ENCODE measurements at places on chromosomes 2 and 18.

- no peak for DNase-seq
Observed at GRCh38 chr2:172962082-172962481, 113.6 kb upstream of the MAP3K20 start.

GRCh38 chr2:174771136-174771535 is 6.9 kb upstream of the CHRNA1 start:
- no peak for DNase-seq

- DNase-seq = no peak
Observed at GRCh38 chr2:42168459-42169099, 574 bp upstream of the EML4 start.

GRCh38 chr2:62505109-62505749 is 766 bp downstream of the TMEM17 start:
- DNase-seq = no peak

GRCh38 chr2:132593171-132593570 is 76.8 kb downstream of the LYPD1 start:
- no peak for DNase-seq

DNA sequence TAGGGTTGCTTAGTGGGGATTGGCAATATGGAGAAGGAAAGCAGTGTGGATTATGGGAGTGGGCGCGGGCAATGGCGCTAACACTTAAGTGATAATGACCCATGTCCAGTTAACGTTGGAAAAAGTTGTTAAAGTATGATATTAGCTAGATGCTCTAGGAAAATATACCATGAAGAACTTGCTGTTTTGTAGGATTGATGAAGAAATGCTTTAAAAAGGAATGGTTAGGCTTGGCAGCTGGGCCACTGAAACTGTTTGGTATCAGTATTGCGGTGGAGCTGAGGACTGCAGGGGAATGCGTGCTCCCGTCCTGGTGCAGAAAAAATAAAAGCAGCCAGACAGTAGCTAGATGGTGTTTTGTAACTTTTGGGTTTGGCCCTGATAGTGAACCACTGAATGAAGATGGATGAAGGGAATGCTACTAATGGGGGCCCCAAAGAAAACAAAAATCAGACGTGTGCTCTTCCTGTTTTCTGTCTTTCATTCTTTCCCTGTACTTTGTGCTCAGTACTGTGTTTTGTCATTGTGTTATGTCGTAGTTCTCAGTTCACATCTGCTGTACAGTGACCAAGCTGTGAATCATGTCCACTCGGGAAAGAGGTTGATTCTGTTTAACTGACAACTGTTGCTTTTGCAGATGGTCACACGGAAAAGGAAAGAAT is 999 bp downstream of the INSIG2 start:
- no peak for DNase-seq

- DNase-seq = no peak
Observed at GRCh38 chr2:171482308-171482707, 40.0 kb upstream of the CYBRD1 start.

DNA sequence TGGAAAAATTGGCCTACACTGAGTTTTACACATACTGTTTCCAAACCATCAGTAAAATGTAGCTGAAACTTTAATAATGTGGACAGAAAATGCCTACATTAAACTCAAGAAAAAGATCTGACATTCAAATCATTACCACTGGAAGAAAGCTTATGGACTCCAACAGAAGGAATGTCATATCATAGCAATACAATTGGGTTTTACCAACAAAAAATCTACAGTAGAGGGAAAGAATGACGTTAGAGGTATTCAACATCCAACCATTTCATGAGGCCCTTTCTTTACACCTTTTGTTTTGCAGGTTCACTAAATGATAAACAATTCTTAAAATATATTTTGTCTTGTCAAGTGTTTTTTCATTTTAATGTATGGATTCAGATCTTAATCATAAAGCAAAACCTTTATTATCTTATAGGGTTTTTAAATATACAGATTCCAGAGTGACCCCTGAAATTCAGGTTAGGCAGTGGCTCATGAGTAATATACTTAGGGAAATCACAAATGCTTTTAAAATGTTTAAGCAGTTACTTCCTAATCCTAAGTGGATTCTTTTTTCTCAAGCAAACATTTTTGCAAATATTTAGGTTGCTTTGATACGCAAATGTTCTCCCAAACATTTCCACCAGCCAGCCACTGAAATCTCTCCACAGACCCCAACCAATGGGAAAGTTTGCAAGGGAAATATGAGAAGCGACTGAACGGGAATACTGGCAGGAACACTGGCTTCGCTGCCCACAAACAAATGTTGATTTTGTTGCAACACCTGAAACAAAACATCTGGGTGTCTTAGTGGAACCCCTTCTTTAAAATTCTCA is 168.7 kb downstream of the TCF4 start:
- DNase-seq = no peak

DNA sequence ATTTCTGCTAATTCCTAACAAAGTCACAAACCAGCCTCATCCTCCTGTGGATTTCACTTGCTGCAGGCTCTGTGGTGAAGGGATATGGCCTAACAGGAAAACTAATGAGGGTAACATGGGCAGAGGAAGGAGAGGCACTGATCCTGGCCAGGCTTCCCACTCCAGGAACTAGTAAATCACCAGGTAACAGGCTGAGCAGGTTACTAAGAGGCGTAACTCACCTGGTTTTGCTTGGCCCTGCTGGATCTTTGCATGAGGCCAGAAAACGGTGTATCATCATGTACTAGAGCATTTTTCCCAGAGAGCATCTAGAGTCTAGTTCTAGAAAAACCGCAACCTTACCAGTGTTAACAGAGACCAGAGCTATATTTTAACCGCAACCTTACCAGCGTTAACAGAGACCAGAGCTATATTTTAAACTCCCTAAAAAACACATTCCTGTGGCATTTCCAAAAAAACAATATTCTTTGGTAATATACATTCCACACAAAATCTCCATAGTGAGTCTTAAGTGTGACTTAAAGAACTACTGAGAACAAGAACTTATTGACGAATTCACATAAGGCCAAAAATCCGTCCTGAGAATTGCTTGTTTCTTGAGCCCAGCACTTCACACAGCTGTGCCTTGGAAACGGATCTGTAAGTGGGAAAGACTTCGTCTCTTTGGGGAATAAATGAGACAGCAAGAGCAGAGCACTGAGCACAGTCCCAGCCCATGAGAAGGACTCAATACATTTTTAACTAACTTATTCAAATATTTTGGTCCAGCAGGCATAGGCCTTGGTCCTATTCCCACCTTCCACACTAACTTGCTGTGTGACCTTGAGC is 43.4 kb downstream of the DPP4 start:
- no peak for DNase-seq

DNA sequence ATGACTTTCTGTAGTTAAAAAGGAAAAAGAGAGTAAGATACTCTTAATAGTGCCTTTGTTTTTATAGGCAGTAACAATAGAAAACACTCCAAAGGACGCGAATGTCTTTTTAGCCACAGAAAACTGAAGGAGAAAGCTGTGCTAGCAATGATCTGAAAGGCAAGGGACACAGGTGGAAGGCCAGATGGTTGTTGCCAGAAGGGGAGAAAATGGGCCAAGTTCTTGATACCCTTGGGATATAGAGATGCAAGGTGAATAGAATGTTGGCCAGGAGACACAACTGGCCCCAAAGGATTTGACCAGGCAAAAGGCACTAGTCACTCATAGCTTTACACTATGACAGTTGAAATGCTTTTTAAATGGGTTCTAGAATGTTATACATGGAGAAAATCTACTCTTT is 180.0 kb downstream of the NRXN1 start:
- DNase-seq = no peak

DNA sequence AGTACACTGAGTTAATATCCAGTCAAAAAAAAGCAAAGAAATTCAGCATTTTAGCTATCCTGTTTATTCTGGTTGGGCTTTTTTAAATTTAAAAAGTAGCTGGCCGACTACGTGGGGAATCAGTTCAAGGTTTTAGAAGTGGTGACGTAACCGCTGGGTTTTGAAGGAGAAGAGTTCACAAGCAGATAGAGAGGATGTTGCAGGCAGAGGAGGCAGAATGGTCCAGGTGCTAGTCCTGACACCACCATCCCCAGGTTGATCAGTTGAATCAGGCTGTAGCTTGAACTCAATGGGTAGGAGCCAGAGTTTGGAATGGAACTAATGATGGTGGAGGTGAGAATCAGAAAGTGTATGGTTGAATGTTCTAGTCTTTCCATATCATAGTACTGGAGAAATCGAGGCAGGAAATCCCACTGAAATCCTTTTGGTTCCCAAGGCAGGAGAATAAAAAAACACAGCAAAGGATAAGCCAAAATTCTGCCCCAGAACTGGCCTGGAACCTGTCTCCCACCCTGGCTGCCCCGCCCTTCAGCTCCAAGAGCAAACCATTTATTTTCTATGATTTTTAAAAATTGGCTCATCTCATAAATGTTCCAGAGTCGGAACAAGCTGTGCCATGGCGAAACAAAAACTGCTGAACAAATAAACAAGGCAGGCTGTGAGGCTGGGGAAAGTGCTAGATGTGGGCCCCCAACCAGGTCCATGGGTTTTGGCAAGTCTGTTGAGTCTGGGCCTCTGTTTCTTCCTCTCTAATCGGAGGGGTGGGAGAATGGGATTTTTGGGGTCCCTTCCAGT is 44.0 kb downstream of the SLC4A1AP start:
- no peak for DNase-seq

DNA sequence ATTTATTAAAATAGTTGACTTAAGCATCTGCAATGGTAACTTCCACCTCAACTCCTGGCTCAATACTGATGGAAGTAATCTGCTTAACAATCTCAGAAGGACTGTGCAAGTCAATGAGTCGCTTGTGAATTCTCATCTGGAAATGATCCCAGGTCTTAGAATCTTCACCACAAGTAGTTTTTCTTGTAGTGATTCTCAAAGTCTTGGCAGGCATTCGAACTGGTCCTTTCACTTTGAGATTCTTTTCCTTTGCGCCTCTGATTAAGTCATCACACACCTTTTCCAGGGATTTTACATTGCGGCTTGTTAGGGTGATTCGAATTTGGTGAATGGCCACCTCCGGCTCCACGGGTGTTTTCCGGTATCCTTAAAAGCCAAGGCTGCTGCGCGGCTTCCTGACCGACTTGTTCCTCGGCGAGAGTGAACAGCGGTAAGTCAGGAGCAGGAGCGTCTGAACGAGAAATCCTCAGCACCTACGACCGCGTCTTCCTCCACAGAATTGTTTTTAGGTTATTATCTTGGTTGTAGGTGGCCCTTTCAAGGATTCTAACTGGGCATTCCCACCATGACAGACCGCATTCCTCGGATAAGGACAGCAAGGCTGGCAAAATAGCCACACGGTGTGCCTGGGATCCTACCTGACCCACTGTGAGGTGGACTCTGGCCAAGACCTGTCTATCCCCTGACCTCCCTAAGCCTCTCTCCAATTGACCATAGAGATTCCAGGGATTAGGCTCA is 23.8 kb upstream of the SLC20A1 start:
- no peak for DNase-seq

GRCh38 chr2:69764286-69765095 is 22.6 kb downstream of the ANXA4 start:
- DNase-seq = no peak

- DNase-seq = no peak
Observed at GRCh38 chr2:190267302-190267701, 52.3 kb downstream of the HIBCH start.

- DNase-seq = no peak
Observed at GRCh38 chr2:42342795-42343241, 18.2 kb downstream of the COX7A2L start.

GRCh38 chr2:213227458-213227857 is 56.8 kb upstream of the SPAG16 start:
- DNase-seq = no peak

GRCh38 chr2:117815946-117816345 is 1.5 kb downstream of the DDX18 start:
- DNase-seq = no peak

- no peak for DNase-seq
Observed at GRCh38 chr2:20560011-20560410, 90.9 kb downstream of the HS1BP3 start.

GRCh38 chr2:70895249-70895648 is 40.5 kb upstream of the ATP6V1B1 start:
- no peak for DNase-seq

DNA sequence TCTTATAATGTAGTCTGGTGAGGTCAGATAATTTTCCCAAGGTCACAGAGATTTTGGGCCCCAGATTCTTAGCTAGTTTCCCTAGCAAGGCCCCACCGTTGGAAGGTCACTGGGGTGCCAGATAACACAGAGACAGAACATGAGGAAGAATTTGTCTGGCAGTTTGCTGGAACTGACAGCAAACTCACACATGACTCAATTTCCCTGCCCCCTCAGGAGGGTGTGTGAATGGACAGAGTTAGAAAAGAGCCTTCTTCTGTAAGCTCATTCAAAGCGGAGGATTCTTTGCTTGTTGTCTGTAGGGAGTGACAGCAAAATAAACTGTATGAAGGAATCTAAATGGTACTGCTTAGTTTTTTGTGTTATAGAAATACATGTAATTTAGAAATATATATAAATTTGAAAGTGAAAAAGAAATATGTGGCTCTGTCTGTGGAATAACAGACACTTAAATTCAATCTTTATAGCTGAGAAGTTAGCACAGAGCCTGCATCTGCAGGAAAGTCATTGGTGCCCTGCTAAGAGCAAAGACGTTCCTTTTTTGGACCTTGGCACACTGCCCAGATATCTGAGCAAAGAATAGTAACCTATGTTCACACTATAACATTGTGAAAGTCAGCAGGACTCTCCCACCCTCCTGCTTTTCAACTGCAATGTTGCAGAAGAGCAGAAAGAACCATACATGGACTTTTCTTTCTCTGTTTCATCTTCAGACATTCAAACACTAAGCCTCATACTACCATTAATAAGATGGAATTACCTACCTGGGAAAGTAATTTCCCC is 2.1 kb downstream of the MDH1 start:
- no peak for DNase-seq

- no peak for DNase-seq
Observed at GRCh38 chr2:122859260-122859659, 1103.8 kb downstream of the TSN start.

DNA sequence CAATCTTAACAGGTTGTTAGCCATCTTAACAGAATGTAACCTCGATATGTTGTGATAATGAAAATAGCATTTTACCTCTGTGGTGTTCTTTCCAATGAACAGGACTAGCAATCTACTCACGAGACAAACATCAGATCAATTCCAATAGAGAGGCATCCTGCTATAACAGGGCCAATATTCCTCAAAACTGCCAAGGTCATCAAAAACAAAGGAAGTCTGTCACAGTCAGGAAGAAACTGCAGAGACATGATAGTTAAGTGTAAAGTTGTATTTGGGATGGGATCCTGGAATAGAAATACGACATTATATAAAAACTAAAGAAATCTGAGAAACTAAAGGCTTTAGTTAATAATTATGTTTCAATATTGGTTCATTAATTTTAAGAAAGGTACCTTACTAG is 588.9 kb upstream of the NETO1 start:
- no peak for DNase-seq

GRCh38 chr18:60471652-60472051 is 99.1 kb upstream of the MC4R start:
- DNase-seq = no peak

- DNase-seq = no peak
Observed at GRCh38 chr18:55406451-55406991, 181.5 kb downstream of the TCF4 start.
